ENCODE measurements at places on chromosomes 2 and 18.

DNA sequence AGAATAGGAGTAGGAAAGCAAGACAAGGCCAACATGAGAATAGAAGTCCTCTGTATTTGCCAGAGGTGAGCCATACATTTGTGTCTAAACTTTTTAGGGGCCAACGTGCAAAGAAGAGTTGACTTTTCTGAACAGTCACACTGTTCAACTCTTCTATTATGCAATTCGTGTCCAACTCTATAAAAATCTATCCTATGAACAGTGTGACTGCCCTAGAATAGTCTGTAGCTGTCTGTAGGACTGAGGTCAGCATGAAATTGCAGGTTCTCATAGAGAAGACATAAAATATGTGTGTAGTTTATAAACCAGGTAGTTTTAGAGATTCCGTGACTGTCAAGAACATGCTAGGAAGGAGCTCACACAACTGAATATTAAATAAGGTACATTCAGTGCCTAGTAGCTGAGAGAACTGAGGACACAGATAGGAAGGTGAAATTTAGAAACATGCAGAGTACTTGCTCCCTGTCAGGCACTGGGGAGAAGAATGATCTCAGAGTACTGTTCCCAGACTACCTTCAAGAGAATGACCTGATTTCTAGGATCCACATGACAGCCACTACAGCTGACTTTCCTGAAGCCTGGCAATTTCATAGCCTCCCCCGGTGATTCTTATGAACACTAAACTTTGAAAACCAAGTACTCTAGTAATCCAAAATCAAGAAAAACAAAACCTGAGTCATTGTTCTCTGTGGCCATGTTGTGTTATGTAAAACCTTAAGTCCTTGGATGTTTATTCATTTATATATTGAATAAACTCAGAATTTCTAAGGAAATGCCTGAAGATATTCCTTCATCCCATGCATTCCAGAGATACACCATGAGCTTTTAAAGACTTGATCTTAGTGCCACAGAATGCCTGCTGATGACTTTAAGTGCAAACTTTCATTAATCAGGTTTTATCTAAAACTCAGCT is 201.5 kb upstream of the BOD1L2 start:
- DNase-seq, result no peak

GRCh38 chr2:197059477-197059876 is 133.0 kb upstream of the PGAP1 start:
- no peak for DNase-seq

- no peak for DNase-seq
These were observed 4.3 kb downstream of the TNP1 start for GRCh38 chr2:216855605-216856004.

GRCh38 chr2:148876595-148877402 is 1.8 kb downstream of the KIF5C start:
- DNase-seq, result no peak

GRCh38 chr2:14779252-14779651 is 146.7 kb downstream of the LRATD1 start:
- no peak for DNase-seq

DNA sequence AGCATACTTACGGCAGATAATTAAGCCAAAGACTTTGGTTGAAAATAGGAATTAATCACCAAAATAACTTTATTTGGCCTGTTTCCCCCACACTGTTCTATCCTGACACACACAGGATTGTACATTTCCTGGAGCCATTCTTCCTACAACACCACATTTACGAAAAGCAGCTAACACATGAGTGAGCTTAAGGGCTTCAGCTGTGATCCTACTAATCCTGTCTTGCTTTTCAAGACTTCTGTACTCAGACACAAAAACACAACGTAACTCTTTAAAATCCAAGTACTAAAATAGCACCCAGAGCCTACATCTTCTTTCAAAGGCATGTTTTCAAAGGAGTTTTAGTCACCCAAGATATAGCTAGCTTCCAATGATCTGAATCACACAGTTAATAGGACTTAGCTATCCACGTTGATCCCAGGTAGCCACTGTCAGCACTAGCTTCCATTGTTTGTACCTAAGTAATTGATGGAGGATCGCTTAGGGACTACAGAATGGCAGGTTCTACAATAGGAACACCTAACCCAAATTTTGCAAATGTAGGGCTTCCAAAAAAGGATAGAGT is 42.8 kb upstream of the TTC39C start:
- DNase-seq, result no peak

GRCh38 chr2:45962177-45962921 is 310.9 kb downstream of the PRKCE start:
- DNase-seq, result no peak

DNA sequence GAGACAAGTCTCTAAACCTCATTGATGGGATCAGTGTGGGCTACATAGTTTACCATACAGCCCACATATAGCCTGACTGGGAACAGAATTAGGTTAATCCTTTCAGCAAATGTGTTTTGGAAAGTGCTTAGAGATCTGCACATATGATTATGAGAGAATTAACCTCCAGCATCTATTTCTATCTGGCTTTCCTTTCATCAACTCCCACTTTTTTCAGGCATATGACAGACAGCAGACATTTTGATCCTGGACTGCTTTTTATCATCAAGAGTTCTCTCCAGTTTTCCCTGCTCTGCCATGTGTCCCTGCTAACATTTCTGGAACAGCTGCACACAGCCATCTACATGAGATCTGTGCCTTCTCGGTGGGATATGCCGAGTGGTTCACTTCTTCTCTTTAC is 139.5 kb upstream of the LRP1B start:
- no peak for DNase-seq

DNA sequence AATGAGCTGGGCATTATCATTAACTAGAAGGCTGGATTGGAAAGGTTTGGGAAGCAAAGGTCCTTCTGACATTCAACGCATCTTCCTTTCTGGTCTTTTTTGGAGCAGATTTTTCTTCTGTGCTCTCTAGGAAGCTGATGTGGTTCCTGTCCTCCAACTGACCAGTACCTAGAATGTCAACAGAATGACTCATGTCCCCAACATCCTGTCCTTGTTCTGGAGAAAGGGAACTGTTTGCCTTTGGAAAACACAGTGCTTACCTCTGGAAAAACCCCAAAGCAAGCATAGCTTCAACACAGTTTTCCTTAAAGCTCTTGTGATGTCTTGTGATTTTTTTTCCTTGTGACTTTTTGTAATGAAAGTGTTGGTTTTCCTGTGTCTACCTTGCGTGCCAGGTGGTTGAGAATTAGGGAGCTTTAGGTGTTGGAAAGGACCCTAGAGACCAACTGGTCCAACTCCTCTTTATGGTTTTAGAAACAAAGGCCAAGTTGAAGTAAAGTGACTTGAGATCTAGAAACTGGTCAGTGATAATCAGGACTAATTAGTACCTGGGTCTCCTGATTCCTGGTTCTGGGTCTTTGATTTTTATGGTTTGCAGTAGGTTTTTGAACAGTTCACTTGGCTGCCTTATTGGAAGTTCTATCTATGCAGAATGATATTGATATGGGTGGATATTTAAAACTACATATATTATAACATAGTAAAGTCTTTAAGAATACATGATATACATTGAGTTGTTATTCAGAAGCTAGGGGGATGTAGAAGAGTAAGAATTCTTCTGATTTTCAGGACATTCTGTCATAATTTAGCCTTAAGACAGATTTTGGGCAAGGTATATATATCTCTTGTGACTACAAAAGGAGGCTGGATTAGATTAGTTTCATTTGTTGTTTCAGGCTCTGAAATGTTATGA is 70.5 kb downstream of the FMNL2 start:
- DNase-seq, result no peak

GRCh38 chr2:150473767-150474166 is 13.7 kb downstream of the RND3 start:
- no peak for DNase-seq

- no peak for DNase-seq
These were observed 84.3 kb downstream of the TFCP2L1 start for GRCh38 chr2:121200419-121201315.

All from iPS DF 6.9 (cell line).